ENCODE measurements at places on chromosomes 12 and 14.
A peak's percentile ranks its signal among the peaks of the same experiment; 100 is the strongest.

- DNase-seq: no peak
These were observed 333.4 kb upstream of the CCDC196 start for GRCh38 chr14:66152747-66153146.

GRCh38 chr12:32666018-32666417 is 13.1 kb upstream of the DNM1L start:
- no peak for DNase-seq

- DNase-seq: peak; percentile 57
These were observed 4.4 kb upstream of the C1RL start for GRCh38 chr12:7113389-7113871.

- no peak for DNase-seq
These were observed 938 bp upstream of the SLC25A29 start for GRCh38 chr14:100306998-100307765.

- DNase-seq: no peak
These were observed 787 bp downstream of the HECTD4 start for GRCh38 chr12:112381406-112381882.

DNA sequence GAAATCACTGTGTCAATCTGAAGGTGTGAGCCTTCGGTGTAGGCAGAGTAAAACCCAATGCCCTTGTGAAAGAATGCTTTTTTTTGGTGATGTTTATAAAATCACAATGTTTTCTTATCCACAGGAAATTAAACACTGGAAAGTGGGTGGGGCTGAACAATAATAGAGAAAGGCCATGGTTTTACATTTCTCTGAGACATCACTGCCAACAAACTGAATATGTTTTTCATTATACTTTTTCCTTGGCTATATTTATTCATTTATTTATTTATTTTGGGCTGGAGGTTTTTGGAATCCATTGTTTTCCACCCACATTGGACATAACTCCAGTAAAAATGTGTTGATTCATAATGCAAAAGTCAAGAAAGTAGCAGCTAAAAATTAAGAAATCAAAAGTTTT is 16.9 kb downstream of the LRRK2 start:
- DNase-seq: no peak

DNA sequence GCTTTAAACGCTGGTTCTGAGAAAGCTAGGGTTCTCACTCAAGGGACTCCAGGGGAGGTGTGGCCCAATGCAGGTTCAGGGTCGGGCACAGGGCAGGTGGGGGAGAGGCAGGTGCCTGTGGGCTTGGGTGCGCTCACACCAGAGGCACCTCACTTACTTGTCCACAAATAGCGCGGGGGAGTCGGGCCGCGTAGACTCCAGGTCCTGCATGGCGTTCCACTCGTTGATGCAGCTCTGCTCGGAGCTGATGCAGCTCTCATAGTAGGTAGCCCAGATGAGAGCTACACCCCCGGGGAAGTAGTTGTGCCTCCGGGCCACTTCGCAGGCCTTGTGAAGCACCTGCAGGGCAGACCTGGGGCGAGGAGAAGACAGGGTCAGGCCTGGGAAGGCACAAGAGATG is 49.9 kb downstream of the SSH1 start:
- no peak for DNase-seq

GRCh38 chr12:1581973-1582708 is 12.2 kb downstream of the FBXL14 start:
- DNase-seq: no peak

- DNase-seq: no peak
These were observed 23.7 kb upstream of the SERPINA6 start for GRCh38 chr14:94346841-94347240.

- no peak for DNase-seq
These were observed 45.9 kb downstream of the DIP2B start for GRCh38 chr12:50550530-50551223.
